Subcutaneous preadipocyte (primary cell): ENCODE measurements at places on chromosomes 11 and 22. TPM values are rescaled to one million over a fixed set of nuclear protein-coding genes. Genes with fewer than 3 reads are reported as not detected.

The OTOG gene
- total RNA-seq: not detected in 2 replicates

The P2RX6 gene
- total RNA-seq: under 0.01 and 0.20 TPM in 2 replicates

The SCGB2A2 gene
- not detected in 2 replicates for total RNA-seq

The MPZL2 gene
- not detected in 2 replicates for total RNA-seq

The OR52N4 gene
- total RNA-seq: not detected in 2 replicates

The ZDHHC5 gene
- 38.2 and 56.1 TPM in 2 replicates for total RNA-seq

The PLEKHB1 gene
- total RNA-seq: under 0.01 TPM in 1 of 2 replicates, not detected in the other

The PNPLA5 gene
- not detected in 2 replicates for total RNA-seq

The PACSIN2 gene
- 29.0 and 33.8 TPM in 2 replicates for total RNA-seq

The CNGA4 gene
- 0.37 TPM in 1 of 2 replicates, not detected in the other for total RNA-seq

The RASGRP2 gene
- 0.20 and 0.37 TPM in 2 replicates for total RNA-seq

The RIMBP3B gene
- under 0.01 and 0.37 TPM in 2 replicates for total RNA-seq

The TTC28 gene
- total RNA-seq: 20.2 and 24.2 TPM in 2 replicates

The TMPRSS13 gene
- under 0.01 TPM in 1 of 2 replicates, not detected in the other for total RNA-seq

The KRTAP5-1 gene
- not detected in 2 replicates for total RNA-seq

The ZNF70 gene
- total RNA-seq: 3.3 and 4.9 TPM in 2 replicates

The TRIM49 gene
- total RNA-seq: not detected in 2 replicates

The MUC6 gene
- total RNA-seq: not detected in 2 replicates

The TP53I11 gene
- total RNA-seq: 5.5 and 13.2 TPM in 2 replicates

The HBG2 gene
- total RNA-seq: not detected in 2 replicates

The OR10A6 gene
- not detected in 2 replicates for total RNA-seq

The SLC22A8 gene
- total RNA-seq: not detected in 2 replicates

The IFITM1 gene
- total RNA-seq: 9.6 and 32.7 TPM in 2 replicates

The KRTAP5-7 gene
- 0.37 TPM in 1 of 2 replicates, not detected in the other for total RNA-seq

The TRIM51 gene
- total RNA-seq: not detected in 2 replicates
